ENCODE measurements at places on chromosomes 5 and 9.

GRCh38 chr9:120117081-120117480 lies 462.9 kb downstream of the CDK5RAP2 start:
- no peak for DNase-seq

DNA sequence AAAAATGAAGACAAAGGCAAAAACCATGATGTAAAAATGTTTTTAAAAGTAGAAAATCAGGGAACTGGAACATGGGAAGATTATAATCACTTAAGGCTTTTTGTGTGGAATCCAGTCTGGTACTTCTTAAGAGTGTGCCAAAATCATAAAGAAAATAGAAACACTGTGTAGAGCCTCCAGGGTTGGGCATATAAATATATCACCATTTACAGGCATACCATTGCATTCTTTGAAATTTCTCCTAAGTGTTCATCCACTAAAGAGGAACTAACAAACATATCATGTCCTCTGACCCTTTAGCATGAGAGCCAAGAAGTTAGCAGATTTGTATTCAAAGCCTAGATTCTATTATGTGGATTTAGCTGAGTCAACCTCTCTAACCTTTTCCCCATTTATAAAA lies 93.3 kb downstream of the SLF1 start:
- no peak for DNase-seq

DNA sequence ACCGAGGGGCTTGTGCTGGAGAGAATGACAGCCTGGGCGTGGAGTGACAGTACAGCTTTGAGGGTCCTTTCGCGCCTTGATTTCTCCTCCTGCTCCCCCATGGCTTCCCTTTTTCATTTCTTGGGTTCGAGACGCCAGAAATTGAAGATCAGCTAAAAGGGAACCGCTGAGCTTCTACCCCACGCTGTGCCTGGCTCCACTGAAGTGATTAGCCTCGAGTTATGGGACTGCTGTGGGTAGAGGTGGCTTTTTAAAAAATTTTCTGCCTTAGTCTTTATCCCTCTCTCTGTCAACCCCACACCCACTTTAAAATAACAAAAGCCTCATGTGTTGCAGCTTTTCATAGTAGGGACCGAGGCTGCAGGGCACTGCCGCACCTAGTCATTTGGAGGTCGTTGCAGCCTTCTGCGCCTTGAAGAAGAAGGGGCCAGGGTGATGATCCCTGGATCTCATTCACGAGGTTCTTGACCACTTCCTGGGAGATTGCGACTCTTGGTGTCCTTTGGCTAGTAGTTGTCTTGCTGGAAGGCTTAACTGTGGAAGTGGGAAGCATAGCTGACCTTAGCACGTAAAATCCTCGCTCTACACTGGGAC lies 603 bp downstream of the PPIP5K2 start:
- no peak for DNase-seq

DNA sequence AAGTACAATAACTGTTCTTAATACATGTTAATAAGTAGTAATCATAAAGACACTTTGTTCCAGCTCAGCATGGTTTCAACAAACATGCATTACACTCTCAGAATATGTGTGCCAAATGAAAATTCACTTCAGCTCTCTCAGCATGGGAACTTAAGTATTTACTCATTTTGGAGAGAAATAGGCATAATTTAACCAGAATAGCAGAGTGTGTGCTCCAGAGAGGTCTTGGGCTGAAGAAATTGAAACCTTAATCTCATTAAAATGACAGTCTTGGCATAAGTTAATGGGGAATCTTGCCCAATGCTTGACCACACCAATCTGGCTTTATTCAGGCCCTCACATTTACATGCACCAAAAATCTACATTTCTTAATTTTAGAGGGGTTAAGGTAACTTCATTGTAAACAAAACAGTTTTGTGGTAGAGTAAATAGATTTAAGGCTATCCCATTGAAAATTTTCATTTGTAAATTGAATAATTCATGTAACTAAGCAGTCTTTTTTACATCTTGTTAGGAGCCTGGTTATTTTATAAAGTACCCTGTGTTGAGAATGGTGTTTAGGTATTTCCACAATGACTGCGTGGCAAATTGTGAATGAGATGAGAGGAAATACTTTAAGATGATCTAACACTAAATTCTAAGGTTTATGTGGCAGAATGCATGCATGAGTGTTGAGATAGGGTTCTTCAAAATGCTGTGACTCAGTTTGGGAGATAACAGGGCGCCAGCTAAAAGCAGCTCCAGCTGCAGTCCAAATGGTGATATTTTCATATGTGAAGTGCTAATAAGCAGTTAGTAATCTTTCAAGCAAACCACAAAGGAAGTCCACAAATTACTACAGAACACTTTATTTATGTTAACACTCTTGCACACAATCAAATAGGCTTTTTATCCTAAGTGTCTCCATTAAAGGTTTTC lies 11.3 kb upstream of the LOX start:
- no peak for DNase-seq

DNA sequence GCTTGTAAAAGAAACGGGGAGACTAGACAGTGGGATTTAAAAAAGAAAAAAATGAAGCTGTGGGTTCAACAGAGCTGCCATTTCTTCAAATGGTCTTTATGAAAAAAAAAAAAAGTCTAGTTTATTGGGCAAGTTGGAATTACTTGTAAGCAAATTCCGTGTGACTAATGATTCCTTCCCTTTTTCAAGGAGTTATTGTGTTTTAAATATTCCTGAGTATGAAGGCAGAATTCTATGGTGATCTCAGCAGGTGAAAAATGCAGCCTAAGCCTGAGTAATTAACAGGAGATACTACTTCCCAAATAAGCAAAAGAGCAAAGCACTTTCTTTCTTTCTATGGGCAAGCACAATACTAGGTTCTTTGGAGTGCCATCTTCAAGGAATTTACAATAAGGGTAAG lies 481.9 kb downstream of the ZNF608 start:
- DNase-seq: no peak

DNA sequence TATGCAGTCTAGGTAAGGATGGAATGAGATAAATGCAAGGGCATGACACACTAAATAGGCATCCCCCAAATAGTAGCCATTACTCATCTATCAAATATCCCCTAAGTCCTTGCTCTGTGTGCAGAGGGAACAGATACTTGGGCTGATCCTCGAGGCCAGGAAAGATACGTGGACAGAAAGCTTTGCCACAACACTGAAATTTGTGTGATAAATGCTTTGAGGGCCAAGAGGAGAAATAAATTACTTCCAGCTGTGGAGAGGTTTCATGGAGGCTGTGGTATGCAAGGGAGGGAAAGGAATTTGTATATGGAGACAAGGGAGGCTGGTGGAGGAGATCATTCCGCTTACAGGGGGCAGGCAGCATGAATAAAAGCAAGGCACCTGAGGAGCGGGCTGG lies 18.5 kb downstream of the ATOX1 start:
- DNase-seq: no peak

GRCh38 chr5:36885149-36885548 lies 8.6 kb downstream of the NIPBL start:
- no peak for DNase-seq

GRCh38 chr5:56729488-56729887 lies 85.9 kb upstream of the MAP3K1 start:
- DNase-seq: no peak

- DNase-seq: no peak
Measured at GRCh38 chr9:117768750-117769395, 64.7 kb downstream of the TLR4 start.

GRCh38 chr5:78500028-78500427 lies 139.6 kb downstream of the SCAMP1 start:
- no peak for DNase-seq

DNA sequence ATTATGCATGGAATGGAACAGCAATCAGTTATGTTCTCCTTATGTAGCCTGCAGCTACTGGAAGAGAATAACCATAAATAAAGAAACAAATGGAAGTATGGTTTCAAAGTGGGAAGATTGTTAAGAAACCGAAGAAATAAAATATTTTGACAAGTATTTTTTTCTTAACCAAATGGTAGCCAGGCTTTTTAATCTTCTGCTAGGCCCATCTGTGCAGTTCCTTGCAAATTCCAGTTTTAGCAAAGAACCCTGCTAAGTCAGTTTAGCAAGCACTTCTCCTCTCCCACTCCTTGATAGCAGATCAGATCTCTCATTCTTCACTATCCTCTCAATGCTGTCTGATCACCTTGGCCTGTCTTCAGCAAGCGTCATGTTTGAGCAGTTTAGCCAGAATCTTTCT lies 111.1 kb upstream of the PRDM9 start:
- DNase-seq: no peak

DNA sequence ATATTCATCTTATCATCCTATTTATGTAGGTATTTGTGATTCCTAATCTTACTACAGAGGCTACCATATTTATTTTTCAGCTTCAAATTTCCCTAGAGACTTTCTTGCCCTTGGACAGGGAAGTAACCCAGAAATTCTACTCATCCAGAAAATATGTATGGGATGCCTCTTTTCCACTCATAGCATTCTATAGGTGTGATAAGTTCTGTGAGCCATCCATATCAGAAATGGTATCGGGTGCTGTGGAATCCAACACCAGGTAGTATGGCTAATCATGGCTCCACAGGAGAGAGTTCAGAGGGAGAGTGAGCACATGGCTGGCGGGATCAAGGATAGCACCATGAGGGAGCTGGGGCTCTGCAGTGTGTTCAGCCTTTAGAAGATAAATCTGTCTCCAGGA lies 349.3 kb upstream of the ACTBL2 start:
- DNase-seq: no peak

GRCh38 chr5:147332658-147333057 lies 97.8 kb downstream of the STK32A start:
- DNase-seq: no peak

Measured in GOT3 (cell line).